ENCODE measurements at places on chromosomes 12 and 14.

DNA sequence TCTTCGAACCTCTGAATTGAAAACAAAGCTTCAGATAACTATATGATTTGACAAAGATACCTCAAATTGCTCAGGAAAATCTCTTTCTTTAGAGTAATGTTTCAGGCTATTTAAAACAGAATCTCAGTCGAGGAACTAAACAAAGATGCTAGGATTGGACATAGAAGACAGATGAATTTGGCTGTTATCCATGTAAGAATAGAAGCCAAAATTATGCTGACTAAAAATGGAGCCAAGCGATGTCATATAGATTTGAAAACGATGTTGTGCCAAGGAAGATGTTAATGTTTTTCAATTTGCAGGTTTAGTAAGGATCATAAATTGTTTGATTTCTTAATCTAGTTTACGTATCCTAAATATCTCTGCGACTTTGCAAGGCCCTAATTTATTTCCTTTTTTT is 295.9 kb downstream of the FOXG1 start:
- DNase-seq: no peak

GRCh38 chr14:56585461-56586084 is 6.0 kb downstream of the TMEM260 start:
- DNase-seq: no peak

GRCh38 chr14:101504096-101504948 is 57.0 kb upstream of the DIO3 start:
- DNase-seq: no peak

DNA sequence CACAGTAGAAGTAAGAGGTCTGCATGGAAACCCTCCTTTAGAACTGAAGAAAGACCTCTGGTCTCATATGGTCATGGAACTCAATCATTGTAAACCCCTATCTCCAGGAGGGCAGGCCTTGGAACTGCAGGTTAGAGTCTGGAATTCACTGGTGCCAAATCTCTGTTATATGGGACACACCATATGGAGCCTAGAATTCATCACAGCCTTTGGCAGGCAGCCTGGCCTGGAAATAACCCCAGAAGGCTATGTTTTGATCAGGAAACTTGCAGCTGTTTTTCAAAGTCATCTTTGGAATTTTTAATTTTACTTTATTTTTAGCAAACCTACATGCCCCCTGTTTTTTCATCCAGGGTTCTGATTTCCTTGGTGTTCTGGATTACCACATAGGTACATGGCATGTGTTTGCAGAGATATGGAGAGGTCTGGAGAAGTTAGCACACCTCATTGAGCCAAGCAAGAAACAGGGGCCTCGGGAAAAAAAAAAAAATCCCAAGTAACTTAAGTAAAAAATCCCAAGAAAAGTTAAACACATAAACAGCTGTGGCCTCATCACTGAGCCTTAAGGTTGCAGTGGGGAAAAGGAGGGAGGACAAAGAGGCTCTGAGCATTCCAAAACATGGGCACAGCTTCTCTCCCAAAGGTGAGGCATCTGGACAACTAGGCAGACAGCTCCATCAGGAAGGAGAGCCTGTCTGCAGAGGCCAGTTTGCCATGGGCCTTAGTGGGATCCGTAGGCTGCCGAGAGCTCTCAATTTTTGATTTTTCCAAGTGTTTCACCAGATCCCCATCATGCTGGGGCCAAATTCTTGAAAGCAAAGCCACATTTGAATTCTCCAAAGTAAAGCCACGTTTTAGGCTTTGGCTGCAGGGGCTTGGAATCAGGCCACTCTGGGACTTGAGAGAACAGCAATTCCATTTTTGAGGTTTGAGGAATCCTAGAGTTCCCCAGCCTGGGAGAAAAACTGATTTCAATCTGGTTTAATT is 339.6 kb upstream of the TBX3 start:
- no peak for DNase-seq

- no peak for DNase-seq
Observed at GRCh38 chr12:46134205-46134811, 134.5 kb downstream of the SLC38A1 start.

DNA sequence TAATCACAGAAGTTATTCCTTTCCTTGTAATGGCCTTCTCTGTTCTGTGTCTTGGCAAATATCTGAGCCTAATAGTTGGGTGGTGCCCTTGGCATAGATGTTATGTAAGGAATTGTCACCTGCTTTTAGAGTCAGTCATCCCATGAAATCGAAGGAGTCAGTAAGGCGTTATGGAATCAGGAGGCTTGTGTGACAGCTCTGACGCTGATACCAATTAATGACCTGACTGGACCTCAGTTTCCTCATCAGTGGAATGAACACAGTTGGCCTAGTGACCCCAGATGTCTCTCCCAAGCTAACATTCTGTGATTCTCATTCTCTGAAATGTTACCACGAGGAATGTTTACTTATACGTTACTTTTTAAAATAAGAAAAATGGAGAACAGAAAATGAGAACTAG is 32.1 kb downstream of the TXNRD1 start:
- no peak for DNase-seq

Data from hematopoietic multipotent progenitor cell treated with erythropoietin and hydrocortisone succinate and interleukin-3 and kit ligand, for 17 days (in vitro differentiated cells).